ENCODE measurements at places on chromosomes 4 and X. TPM values are rescaled to one million over a fixed set of nuclear protein-coding genes. Genes with fewer than 3 reads are reported as not detected.

GRCh38 chr4:136457004-136457403 is 1075.3 kb downstream of the PCDH18 start:
- H3K27me3 ChIP-seq = no peaks in the 10 kb centered on the region
- H3K36me3 ChIP-seq = no peaks in the 10 kb centered on the region
- H3K4me1 ChIP-seq = no peaks in the 10 kb centered on the region
- no peak overlapping the region for H3K4me3 ChIP-seq
- DNase-seq = no peak

- peak overlapping the region; percentile 93 for H3K27ac ChIP-seq
- DNase-seq = no peak
- H3K27me3 ChIP-seq = no peaks in the 10 kb centered on the region
- peaks cover 3% of the 10 kb centered on the region for H3K4me1 ChIP-seq
- H3K4me3 ChIP-seq = peak overlapping the region; percentile 83
Measured at GRCh38 chr4:25161593-25161950, 1.3 kb upstream of the SEPSECS start.

Gene IQCM
- total RNA-seq = not detected

Gene DDX53
- total RNA-seq = not detected

Gene ATP7A
- 9.4 TPM for total RNA-seq

DNA sequence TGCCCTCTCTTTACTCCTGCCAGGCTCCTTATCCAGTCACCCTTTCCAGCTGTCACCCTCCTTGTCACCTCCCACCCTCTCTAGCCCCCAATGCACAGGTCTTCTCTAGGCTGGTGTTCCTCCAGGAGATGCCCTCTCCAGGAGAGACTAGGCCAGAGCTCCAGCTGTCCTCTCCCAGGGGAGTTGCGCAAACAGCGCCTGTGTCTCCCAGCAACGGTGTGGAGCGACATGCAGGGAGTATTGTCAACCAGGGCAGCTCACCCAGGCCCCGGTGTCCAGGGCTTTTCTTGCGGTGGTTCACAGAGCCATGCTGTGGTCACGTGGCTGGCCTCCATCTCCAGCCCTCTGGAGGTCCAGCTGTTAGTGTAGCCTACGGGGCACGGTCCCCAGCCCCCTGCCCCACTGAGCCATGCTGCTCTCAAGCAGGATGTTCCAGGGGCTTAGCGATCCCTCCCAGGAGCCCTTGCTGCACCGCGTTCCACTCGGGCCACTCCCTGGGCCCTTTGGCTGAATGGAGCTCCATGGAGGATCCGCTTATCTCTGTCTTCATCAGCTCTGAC is 34.8 kb downstream of the CCNQ start:
- no peaks in the 10 kb centered on the region for H3K27me3 ChIP-seq
- no peaks in the 10 kb centered on the region for H3K36me3 ChIP-seq

- H3K36me3 ChIP-seq = no peaks in the 10 kb centered on the region
- no peaks in the 10 kb centered on the region for H3K27me3 ChIP-seq
- no peak overlapping the region for H3K27ac ChIP-seq
- no peak overlapping the region for H3K4me3 ChIP-seq
- no peak for DNase-seq
Measured at GRCh38 chr4:70365479-70365878, 4.9 kb downstream of the SMR3A start.

Gene CT55
- total RNA-seq = not detected
